ENCODE measurements at places on chromosomes 4 and X.

DNA sequence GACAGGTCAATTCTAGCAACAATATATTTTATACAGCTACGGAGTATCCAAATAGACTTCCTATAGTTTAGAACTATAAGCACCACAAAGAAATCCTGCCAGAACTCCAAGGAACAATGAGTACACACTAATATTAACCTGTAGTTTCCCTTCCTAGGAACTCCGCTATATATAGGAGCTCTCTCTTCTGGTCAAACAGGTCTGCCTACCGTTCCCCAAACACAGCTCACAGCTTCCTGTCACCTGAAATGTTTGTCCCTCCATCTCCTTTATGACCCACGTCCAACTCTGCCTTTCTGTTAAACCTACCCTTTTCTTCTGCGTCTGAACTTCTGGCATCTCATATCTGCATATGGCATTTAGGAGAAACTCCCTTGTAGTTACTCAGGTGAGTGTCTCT is 10.5 kb upstream of the GJB1 start:
- DNase-seq: no peak

DNA sequence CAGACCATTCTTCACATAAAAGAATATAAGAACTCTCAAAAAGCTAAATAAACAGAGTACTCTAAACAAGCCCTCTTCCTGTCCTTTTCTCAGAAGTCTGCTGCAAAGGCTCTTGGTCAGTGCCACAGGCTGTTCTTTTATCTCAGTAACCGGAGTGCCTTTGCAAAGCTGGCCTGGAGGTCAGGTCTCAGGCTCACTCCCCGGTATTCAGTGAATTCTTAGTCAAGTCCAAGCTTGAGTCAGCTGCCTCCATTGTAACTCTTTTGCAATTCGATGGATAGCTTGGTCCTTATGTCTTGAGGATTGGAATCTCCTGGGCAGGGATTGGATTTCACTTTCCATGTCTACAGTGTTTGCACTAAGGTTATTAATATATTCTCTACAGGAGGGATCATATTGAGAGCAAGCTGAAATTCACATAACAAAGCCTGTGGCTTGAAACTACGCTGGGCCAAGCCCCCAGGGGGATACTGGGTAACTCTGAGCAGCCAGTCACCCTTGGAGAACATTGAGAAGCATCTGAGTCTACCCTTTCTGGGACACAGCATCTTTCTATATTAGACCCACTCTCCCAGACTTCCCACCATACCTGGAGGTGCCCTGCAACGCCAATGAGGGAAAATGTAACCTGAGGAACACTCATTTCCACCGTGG is 10.0 kb upstream of the HS6ST2 start:
- no peak for DNase-seq

GRCh38 chrX:49071877-49072711 is 1.7 kb downstream of the PRAF2 start:
- no peak for DNase-seq

- no peak for DNase-seq
Measured at GRCh38 chr4:115537387-115537786, 424.0 kb upstream of the NDST4 start.

DNA sequence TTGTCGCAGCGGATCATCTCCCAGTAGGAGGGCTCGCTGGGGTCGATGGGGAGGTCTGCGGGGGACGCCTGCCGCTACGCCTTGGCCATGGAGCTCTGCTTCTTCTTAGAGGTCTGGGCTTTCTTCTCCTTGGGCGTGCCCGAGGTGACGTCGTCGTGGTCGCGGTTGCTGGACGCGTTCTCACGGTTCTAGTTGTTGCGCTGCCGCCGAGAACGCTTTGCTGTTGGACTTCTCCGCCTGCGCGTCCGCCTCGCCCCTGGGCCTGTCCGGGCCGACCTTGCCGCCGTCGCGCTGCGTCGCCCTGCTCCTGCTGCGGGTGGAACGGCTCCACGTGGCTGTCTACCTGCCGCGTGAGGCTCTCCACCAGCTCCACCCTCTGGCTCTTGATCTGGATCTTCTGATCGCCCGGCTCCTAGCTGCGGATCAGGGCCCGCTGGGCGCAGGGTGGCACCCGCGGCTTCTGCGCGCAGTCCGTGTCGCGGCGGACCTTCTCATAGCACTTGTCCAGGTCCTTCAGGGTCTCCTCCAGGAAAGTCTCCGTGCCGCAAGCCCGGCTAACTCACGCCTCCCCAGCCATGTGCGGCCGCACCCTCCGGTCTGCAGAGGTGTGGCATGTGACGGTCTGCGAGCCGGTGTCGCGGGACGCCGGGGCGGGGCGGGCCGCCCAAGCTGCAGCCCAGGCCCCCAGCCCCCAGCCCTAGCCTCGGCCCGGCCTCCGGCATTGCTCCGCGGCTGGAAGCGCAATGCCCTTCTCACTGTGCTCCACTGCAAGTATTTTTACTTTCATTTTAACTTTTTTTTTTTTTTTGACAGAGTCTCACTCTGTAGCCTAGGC is 40.5 kb upstream of the OGT start:
- no peak for DNase-seq

- no peak for DNase-seq
Measured at GRCh38 chr4:110619463-110620247, 3.2 kb downstream of the PITX2 start.

DNA sequence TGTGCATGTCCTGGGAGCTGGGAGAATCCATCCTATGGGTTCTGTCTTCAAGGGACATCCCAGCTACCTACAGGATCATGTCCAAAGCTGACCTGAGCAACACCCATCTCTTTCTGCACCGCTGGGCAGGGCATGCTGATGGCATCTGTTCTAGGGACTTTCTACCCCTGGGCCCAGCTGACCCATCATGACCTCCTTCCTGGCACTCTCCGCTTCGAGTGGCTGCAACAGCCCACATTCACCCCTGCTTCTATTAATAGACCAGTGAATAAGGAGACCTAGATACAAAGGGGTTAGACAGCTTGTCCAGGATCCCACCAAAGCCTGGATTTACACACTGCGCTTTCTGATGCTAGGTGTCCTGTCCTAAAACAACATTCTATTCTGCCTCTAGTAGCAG is 44.6 kb upstream of the GPR173 start:
- DNase-seq: no peak

DNA sequence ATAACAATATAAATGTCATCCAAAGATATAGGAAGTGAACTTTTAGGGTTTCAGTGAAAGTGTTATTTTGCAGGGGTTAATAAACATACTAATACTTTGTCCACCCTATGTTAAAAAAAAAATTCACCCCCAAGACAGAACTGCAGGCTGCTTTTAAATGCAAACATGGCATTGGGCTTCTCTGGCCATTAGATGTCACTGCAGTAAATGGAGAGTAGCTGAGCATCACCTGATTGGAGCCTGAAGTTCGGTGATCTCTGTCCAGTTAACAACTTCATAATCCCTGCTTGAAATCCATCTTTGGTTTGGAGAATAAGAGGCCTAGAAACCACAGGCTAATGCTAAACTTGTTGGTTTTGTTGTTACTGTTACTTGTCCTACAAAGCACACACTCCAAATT is 18.7 kb downstream of the SLC25A43 start:
- no peak for DNase-seq

DNA sequence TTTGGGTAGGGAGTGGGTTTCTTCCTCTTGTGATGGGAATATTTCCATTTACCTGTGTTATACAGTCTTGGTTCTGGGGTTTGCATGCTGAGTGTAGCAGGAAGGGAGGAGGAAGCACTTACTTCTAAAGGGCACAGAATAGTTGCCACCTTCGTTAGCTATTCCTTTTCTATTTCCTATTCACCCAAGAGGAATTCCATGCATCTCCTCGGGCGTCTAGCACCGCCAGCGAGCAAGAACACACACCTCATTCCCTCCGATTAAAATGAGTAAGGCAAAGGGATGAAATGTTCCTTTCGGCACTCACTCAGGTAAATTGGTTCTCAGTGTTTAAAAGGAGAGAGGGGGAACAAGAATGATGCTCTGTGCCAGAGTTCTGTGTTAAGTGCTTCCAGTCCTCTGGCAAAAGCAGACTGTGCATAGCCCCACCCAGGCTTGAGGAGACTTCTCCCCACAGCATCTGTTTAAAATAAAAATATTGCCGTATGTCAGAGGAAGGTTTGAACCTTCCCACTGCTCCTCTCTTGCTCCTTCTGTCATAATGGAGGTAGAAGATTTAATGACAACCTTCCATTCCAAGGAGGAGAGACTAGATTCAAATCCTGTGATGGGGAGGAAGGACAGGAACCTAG is 351.4 kb downstream of the PTTG2 start:
- no peak for DNase-seq

DNA sequence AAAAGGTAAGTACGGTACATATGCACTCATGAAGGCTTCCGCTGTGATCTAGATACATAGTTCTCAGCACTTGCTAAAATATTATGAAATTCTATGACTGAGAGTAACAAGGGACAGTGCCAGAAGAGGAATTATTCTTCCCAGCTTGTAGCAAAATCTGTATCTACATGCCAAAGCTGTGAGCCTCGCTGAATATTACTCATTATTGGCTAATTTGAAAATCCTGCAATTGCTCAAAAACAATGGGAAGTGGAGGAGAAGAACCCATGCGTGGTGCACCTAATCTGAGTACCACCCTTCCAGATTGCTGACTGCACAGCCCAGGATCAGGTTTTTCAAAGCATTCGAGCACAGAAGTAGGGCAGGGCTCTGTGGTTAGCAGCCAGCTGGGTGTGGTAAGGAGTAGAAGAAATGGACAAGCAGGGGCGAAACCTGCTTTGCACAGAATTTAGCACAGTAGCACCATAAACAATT is 17.4 kb upstream of the PDCL2 start:
- no peak for DNase-seq

DNA sequence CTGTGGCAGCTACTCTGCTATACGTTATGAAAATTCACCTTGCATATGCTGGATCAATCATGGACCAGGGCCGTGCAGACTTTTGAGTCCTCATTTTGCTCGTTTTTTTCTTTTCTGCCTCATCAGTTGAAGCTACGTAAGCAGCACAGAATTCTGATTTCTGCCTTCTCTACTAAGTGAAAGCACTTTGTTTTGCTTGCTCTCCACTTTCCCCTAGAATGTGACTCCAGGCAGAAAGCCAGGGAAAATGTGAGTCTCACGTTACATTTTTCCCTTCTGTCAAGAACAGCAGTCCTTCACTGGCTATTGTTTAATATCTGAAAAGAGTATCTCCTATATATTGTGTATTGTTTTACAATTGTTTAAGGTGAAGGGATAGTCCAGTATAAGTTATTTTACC is 1840.1 kb downstream of the PCDH7 start:
- DNase-seq: no peak

- DNase-seq: no peak
Measured at GRCh38 chrX:148601034-148601433, 100.6 kb downstream of the AFF2 start.

GRCh38 chrX:117969328-117969727 is 147.3 kb downstream of the KLHL13 start:
- DNase-seq: no peak

GRCh38 chr4:163701916-163702315 is 207.4 kb downstream of the TMA16 start:
- DNase-seq: no peak

DNA sequence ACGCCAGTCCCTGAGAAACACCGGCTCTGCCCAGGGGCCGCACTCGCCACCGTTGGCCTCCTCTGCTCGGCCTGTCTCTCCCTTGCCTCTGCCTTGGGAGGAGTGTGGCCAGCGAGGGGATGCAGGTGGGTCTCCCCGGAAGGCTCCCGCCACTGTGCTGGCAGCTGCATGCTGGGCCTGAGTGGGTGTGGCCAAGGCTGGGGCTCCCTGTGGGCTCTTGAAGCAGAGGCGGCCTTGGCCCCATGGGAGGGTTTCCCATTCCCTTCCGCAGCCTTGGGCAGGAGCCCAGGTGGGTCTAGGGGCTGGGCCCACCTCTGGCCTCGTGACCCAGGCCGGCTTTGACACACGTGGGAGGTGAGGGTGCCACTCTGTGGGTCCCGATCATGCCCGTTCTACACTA is 19.1 kb downstream of the FGFRL1 start:
- no peak for DNase-seq

- no peak for DNase-seq
Measured at GRCh38 chr4:164221631-164222030, 532.3 kb upstream of the SMIM31 start.

GRCh38 chr4:36758312-36759178 is 477.1 kb downstream of the DTHD1 start:
- DNase-seq: no peak

- DNase-seq: no peak
Measured at GRCh38 chr4:80058740-80059139, 14.3 kb downstream of the ANTXR2 start.

- DNase-seq: no peak
Measured at GRCh38 chrX:149152941-149153340, 352.2 kb downstream of the IDS start.

DNA sequence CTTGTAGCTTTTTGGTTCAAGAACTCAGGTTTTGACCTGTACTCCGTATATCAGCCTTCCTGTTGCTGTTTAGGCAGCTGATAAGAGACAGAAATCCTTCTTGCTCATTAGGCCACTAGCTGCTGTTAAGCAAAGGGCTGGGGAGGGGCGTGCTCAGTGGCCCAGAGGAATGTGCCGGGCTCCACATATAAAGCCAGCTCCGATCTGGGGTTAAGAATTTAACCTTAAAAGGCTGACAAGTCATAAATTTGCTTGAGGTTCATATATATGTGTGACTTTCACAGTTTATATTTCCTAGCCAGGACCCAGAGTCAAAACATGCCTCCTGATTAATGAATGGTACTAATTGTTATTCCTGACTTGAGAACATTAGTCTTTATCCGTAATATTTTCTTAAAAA is 15.3 kb downstream of the GPC3 start:
- DNase-seq: no peak

DNA sequence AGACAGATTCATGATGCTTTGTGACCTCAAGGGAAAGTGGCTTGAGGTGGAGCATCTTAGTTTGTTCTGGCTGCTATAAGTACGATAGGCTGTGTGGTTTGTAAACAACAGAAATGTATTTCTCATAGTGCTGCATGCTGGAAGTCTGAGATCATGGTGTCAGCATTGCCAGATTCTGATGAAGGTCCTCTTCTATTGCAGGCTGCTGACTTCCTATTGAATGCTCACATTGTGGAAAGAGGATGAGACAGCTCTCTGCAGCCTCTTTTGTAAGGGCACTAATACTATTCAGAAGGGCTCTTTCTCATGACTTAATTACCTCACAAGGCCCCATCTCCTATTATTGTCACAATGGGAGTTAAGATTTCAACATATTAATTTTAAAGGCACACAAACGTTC is 1674.0 kb upstream of the PCDH7 start:
- DNase-seq: no peak

- peak; percentile 16 for DNase-seq
Measured at GRCh38 chrX:103817502-103817901, 14.6 kb downstream of the RAB9B start.

DNA sequence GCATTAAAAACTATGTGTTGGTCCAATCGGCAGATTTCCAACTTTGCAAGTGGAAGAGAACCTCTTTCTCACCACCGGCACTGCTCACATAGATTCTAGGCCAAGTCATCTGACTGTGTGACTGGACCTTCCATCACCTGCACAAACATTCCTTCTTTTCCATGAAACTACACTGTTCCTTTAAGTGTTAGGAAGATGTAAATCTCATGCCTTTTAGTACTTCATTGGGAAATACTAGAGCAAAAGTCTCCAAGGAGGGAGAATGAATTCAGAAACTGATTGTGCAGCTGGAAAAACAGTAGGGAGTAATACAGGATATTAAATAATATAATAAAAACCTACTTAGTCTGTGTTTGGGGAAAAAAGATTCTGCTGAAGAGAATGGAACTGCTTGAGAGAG is 238.2 kb downstream of the GPC3 start:
- no peak for DNase-seq

All from NCI-H187 (cell line).